ENCODE measurements at places on chromosomes 1 and 21.
A peak's percentile ranks its signal among the peaks of the same experiment; 100 is the strongest.

DNA sequence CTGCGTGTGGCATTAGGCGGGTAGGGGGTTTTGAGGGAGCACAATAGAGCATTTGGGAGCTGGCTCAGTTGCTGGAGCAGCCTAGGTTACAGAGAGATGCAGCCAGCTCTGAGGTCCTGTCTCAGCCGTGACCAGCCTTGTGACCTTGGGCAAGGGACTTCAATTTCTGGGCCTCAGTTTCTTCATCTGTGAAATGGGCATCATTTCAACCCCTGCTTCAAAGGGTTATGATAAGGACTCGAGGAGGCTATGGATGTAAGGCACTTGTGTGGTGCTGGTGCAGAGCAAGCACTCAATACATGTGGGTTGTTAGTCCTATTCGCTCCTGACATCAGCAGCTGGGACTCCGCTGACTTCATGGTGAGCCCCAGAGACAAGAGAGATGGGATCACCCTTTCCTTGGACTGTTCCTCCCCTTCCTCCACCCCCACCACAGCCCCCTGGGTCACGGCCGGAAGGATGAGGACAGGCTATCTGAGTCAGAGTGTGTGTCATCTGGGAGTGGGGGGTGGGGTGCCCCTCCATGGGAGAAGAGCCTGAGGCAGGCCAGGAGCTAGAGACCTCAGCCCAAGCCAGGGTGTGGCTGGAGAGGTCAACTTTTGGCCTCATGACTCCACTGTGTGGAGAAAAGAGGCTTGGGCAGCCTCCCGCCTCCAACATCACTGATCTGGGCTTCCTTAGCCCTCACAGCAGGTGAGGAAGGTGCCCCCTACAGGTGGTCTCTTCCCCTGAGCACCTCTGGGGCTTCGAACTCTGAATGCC lies 71.4 kb upstream of the ZBTB40 start:
- DNase-seq, result no peak

- DNase-seq, result no peak
These were observed 2.0 kb downstream of the COL24A1 start for GRCh38 chr1:86154571-86155050.

GRCh38 chr1:86101616-86102015 lies 55.0 kb downstream of the COL24A1 start:
- DNase-seq, result no peak

DNA sequence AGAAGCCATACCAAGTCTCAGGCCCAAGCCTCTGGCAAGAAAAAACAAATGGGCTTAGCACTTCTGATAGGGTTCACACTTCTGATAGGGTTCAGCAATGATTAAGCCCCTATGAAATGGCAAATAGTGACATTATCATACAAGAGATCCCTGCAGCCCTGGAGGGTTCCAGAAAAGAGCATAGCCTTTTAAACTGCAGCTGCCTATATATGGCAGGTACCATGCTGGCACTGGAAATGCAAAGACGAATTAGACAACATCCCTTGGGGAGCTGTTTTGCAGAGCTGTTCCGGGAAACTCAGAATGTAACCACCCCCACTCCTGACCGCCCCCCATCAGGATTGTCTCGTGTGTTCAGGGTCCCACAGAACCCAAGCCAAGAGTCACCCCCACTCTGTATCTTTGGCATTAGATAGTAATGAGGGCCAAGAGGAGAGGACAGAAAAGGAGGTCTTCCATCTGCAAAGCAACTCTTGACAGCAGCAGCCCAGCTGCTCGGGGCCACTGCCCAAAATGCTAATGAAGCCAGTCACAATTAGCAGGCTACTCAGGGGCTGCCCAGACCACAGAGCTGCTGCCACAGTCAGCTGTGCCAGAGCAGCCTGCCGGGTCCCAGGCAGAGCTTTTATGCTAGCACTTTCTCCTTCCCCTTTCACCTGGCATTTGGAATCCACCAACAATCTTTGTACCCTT lies 50.9 kb downstream of the ITPKB start:
- no peak for DNase-seq

- DNase-seq, result no peak
These were observed 84.1 kb upstream of the CCDC190 start for GRCh38 chr1:162944974-162945674.

DNA sequence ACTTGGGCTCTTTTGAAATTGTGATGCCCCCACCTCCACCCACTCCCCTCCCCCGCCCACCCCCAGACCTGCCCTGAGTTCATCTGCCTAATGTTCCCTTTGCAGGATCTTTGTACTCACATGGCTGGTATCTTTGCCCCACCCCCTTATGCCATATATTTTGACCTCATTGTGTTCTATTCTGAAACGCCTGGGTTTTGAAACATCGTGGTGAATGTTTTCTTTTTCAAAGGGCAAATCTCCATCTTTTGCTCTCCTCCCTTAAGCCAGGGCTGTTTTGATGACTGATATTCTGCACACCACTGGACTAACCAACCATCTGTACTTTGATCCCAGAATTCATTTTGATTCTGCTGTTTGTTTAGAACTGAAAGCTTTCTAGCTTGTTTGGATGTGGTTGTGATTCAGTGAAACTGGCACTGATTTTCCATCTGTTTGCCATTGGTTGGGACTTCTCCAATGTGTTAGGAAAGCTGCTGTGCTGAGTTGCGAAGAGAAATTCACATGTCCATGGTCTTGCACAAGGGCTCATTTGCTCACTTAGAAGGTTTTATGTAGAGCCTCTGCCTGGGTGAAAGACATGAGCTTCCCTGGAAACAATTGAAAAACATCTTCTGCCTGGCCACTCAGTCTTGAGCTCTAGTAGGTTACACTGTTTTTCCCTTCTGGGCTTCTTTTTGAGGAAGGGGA lies 16.5 kb downstream of the SMAP2 start:
- no peak for DNase-seq

DNA sequence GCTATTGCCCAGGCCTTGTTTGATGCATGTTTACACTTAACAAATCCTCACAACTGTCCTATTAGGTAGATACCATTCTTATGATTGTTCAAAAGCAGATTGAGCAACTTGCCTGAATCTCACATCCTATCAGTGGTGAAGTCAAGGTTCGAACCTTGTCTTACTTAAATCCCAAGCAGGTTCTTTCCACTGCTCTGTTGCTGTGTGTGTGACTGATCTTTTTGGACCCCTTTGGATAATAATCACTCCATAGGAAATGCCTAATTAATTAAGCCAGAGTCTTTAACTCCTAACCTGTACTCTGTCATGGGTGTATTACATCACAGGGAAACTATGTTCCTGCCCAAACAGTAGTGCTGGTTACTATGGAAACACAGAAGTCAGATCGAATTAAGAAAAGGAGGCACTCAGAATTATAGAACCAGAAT lies 84.2 kb downstream of the SPATA46 start:
- DNase-seq, result no peak

DNA sequence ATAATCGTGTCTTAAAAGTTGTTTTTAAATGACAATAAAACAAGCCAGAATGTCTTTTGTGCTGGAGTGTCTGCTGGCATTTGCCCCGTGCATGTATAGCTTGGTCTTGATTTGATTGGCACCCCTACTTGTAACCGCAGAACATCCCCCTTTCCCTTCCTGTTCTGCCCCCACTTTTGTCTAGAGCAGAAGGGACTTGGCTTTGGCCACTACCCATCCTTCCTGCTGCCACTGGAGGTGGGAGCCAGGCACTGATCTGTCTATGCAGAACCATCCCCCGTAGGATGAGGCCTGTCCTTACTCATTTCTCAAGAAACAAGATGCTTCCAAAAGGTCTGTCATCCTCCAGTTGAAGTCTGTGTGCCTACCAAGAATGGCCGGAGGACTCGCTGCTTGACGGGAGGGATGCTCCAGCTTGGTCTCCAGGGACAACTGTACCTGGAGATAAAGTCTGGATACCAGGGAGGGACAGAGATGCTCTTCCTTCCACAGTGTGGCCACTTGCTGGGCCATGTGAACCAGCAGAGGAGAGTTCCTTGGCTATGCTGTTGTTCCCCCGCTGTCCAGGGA lies 1.1 kb upstream of the SLC27A3 start:
- no peak for DNase-seq

DNA sequence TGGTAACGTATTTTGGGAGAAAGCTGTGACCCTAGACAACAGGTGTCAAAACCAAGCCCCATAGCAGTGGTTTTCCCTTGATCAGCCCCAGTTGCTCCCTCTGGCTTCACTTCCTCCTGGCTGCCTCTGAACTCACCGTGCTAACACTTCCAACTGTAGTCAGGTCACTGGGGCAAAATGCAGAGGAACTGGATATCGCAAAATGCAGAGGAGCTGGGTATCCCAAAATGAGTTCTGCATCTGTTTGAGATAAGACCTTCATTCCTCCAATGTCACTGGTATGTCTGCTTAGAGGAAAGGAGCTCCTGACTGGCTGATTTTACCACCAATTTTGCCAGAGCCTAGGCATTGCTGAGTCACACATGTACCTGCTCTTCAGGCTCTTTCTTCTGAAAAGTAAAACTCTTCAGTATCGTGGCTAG lies 19.6 kb upstream of the TACSTD2 start:
- no peak for DNase-seq

DNA sequence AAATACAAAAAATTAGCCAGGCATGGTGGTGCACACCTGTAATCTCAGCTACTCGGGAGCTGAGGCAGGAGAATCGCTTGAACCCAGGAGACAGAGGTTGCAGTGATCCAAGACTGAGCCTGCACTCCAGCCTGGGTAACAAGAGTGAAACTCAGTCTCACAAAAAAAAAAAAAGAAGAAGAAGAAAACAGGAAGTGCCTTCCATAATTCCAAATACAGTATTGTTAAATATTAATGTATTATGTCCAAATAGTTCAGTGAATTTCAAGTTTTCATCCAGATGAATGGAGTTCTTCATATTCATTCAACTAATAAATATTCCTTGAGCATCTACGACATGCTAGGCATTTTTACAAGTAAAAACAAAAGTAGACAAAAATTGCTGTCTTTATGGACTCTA lies 33.3 kb downstream of the PLEKHO1 start:
- DNase-seq, result no peak

GRCh38 chr1:53348486-53349368 lies 20.9 kb upstream of the LRP8 start:
- no peak for DNase-seq

DNA sequence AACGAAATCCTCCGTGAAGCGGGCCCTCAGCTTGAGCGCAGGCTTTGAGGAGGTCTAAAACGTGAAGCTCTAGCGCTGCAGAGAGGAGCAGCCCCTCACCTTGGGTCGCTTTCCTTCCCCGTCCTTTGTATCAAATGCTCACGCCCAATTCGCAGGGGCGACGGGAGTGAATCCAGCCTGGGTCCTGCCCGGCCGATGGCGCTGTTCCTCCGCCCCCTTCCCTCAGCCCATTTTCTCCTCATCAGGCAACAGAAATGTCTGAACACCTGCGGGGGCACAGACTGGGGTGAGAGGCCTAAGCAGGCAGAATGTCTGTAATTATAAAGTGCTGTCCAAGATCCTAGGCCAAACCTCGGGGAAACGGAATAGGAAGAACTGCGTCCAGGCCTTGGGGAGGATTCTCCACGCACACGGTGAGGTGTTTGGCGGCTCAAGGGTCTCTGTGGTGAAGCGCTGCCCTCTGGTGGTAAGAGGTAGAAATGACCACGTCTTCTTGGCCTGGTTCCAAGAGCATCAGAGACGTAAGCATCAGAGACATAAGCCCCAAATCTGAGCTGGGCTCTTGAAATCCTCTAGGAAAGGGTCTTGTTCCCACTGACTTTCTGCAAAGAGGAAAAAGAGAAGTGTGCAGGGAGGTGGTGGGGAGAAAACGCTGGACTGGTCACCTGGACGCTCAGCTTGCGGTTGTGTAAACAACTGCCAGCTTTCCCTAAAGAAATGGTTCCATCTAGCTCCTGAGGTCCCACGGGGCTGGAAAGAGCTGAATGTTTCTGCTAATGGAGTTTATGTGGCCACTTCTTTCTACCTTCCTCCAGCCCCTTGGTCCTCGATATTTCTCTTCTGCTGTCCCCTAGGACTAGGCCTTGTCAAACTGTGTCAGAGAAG lies 92.1 kb upstream of the CD53 start:
- peak; percentile 74 for DNase-seq

DNA sequence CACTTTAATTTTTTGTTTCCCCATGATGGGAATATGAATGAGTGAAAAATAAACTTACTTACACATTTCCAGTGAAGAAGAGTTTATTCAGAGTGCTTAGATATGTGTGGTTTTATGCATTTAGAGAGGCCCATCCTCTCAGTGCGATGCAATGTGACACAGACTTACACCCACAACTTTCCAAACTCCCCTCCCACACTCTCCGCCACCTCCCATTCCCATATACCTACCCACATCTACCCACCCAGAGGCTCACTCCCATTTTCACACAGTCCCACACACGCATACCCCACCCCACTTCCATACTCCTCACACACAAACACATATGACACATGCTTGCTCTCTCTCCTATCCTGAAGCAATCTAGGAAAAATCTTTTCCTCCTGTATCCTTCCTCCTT lies 21.9 kb upstream of the KANK4 start:
- DNase-seq, result no peak

GRCh38 chr1:3120140-3120539 lies 51.1 kb downstream of the PRDM16 start:
- no peak for DNase-seq

DNA sequence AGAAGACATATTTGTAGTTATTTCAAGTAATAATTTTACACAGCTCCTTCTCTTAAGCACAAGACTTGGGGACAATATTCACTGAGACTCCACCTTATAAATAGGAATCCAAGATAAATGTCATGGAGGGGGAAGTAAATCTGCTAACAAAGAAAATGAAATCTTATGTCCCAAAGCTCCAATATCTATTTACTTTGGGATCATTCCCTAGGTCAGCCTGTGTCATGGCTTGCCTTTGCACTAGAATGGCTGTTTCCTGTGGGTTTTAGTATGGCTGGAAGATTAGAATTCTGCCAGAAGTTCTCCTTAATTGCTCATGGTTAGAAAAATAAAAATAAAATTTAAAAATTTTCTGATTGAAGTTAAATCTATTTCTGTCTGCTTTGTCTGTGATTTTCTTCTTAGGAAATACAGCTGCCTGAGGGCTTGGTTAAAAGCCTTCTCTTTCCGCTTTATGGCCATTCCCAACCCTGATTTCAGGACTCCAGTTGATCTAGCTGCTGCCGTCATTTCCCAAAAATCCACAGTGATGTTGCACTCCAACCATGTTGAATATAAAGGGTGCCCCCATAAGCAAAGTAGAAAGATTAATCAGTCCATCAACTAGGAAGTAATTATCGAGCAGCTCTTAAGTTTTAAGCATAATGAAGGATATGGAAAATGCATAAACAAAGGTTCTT lies 326.4 kb upstream of the LYPLAL1 start:
- DNase-seq, result no peak

DNA sequence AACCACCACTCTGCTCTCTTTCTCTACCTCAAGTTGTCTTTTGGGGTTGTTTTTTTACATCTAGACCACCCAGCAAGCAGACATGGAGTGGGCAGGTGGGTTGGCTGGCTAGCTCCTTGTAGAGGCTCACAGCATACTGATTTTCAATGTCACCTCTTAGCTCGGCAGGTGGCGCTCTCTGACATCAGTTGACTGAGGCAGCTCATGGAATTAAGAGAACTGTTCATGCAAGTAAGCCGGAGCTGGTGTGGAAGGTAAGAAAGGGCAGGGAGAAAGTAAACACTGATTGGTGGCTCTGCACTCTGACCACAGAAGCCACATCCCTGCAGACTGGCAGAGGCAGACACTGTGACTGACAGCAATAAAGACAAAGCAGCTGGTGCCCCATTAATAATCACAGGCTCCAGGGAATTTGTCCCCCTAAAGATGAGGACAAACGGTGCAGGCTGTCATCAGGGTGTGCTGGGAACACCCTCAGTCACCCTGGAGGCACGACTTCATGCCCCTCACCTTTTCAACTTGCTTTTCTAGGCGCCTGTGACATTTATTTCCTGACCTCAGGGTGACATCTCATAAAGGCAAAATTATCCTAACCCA lies 226.8 kb downstream of the LMX1A start:
- DNase-seq, result no peak
